ENCODE measurements at places on chromosomes 2 and 18.

DNA sequence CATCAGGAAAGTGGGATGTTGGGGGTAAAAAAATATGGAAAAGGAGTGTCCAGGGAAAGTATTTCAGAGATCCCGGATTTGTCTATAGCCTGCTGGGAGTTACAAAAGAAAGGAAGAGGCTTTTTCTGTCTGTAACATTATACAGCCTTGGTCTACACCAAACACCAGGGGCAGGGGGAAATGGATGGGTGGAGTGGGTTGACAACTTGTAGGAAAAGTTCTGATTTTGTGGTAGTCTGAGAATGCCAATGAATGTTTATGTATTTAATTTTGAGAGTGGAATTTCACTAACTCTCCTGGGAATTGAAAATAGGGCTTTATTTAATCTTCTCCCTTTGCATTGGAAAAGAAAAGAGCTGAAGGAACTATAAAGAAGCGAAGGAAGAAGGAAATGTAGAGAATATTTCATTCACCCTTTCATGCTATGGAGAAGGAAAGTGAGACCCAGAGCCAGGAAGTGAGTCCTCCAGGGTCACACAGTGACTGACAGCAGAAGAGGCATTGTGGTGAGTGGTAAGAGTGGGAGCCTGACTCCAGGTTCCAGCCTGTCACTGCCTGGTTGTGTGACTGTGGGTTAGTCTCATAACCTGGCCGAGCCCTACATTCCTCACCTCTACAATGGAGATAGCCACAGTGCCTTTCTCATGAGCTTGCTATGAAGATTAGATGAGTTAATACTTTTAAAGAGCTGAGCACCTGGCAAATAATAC, 346.3 kb upstream of the TNP1 start:
- no peak for DNase-seq

DNA sequence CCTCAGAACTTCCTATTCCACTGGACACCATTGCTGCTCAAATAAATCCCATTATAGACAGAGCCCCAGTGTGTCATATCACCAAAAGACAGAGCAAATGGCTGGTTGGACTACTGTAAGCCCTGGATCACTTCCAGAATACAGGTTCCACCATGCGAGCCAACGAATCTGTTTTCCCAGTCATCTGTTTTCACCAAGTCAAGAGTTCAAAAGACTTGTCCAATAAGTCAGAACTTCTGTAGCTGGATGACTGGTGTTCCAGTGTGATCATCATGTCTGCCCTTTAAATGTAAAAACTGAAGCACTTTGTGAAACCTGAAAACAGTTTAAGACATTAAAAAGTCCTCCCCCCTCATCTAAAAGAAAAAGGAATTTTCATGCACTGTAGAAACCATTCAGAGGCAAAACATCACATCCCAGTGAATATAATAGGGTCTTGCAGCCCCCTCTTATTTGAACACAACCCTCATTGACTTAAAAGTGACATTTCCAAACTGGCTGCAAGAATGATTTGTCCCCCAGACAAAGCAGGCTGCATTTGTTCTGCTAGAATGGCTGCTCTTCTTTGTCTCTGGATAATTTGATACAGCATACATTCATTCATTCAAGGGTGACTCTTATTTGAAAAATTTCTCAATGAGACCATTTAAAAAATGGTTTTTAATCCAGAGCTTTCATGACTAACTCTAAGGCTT, 64.6 kb upstream of the TANC1 start:
- no peak for DNase-seq

DNA sequence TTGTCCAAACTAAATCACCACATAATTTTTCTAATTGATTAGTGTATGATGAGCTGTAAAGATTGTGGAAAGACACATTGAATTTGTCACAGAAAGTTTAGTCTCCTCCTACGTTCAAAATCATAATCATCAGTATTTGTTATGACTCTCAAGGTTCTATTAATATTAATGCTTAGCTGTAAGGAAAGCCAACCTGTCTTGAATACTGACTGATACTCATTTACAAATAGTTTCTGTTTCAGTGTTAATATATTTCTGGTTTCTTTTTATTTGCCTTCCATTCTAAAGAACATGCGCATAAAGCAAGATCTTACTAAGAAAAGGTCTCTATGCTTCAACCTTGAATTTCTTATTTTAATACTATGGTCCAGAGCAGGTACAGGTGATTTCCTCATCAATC, 55.1 kb downstream of the CPS1 start:
- DNase-seq, result no peak

- DNase-seq, result no peak
Observed at GRCh38 chr18:9905401-9905922, 8.4 kb upstream of the VAPA start.

- DNase-seq, result peak; percentile 8
Observed at GRCh38 chr2:41782306-41783158, 265.3 kb upstream of the PKDCC start.

DNA sequence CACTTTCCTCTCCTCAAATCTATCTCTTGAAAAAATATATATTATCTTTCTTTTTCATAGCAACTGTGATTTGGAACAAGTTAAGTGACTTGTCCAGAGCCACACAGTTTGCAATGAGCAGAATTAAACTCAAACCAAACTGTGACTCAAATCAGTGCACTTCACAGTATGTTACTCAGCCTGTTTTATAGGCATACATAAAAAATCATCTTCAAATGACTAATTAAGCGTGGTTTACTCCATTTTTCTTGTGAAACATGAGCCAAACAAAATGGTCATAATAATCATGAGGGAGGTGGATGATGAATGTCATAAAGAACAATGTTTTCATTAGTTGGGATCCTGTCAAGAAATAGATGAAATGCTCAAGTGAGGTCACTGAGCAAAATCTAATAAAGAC, 6.1 kb upstream of the CCDC178 start:
- DNase-seq, result no peak

- no peak for DNase-seq
Observed at GRCh38 chr2:33064349-33064801, 117.6 kb downstream of the LTBP1 start.

DNA sequence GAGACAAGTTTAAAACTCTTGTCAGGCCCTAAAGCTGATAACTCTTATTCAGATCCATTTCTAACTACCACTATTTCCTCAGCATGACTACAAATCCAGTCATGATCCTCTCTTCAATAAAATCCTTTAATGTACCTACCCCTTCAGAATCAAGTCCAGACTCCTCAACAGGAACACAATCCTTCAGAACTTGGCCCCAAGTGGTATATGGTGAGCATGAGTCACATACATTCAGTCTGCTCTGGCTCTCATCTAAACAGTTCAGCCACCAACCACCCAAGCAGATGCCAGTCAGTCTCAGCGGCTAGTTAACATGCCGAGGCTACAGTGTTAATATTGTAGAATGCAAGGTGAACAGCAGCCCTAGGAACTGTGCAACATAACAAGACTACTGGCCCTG, 9.7 kb downstream of the LMAN2L start:
- DNase-seq, result no peak

DNA sequence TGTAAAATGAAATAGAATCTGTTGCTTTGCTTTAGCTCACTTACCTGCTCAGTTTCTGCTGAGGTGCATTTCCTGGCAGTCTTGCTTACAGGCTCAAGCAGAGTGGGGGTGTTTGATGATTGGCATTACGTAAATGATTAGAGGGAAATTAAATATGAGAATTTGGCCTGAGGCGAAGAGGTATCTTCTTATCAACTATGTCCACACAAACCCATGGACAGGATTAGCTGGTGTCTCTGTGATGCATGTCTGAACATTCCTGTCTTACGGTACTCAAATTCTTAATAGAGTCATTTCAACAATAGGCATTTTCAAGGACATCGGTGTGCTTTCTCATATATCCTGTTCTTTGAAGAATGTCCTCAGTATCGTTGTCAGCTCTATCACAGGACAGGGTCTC, 102.1 kb downstream of the PRPF40A start:
- no peak for DNase-seq

GRCh38 chr2:118844261-118845004, 3.0 kb downstream of the EN1 start:
- no peak for DNase-seq

- no peak for DNase-seq
Observed at GRCh38 chr2:100235098-100235497, 87.2 kb downstream of the LONRF2 start.

- DNase-seq, result no peak
Observed at GRCh38 chr2:88554189-88554588, 73.1 kb downstream of the EIF2AK3 start.

DNA sequence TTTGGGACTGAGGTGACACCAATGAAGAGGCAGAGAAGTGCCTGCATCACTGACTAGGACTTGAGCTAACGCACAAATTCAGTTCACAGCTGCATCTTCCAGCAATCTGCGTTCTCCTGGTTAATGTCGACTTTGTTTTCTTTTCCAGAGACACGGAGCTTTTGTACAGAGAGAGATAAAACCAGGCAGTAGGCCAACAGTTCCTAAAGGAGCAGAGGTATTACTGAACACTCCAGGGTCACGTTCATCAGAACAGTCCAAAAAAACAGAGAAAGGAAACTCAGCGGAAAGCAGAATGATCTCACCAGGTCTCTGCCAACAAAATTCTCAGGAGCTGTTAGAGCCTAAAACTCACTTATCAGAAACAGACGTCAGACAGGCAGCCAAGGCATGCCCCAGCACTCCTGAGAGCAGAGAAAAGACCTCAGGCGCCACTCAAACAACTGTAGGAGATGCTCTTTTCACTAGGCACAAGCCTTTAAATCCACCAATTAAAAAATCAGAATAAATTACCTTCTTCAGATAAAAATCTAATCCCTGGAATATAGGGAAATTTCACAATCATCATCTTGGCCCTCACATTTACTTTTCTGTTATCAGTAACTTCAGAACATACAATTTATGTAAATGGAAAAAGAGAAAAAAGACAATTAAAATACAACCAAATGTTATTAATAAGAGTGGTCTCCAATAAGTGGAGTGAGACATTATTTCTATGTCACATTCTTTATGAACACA, 95.9 kb upstream of the SPTBN1 start:
- DNase-seq, result no peak

All from SHP77 treated with DMSO at 0.1 percent for 48 hours (cell line).